ENCODE measurements at places on chromosomes 16 and 17.

DNA sequence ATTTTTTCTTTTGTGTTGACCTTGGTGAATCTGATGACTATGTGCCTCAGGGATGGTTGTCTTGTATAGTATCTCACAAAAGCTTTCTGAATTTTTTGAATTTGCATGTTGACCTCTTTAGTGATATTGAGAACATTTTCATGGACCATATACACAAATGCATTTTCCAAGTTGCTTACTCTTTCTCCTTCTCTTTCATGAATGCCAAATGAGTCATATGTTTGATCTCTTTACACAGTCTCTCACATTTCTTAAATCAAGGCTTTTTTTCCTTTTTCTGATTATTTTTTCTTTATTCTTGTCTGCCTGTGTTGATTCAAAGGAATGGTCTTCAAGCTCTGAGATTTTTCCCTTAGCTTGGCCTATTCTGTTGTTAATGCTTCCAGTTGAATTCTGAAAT is 46.6 kb upstream of the KCNJ16 start:
- DNase-seq: no peak

DNA sequence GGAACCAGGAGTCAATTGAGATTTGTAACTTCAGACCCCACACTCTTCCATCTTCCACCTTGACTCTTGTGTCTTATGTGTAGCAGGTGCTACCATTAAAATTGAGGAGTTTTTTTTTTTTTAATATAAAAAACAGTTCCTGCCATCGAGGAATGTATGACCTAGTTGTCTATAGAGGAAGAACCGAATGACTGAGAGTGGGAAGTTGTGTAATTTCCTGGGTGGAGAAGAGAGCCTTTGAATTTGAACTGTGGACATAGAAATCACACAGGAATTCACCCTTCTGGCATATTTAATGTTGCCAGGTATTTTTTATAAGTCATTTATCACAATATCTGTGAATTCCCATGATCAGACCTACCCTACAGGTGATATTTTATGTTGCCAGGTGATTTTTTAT is 22.0 kb downstream of the SP2 start:
- DNase-seq: no peak

DNA sequence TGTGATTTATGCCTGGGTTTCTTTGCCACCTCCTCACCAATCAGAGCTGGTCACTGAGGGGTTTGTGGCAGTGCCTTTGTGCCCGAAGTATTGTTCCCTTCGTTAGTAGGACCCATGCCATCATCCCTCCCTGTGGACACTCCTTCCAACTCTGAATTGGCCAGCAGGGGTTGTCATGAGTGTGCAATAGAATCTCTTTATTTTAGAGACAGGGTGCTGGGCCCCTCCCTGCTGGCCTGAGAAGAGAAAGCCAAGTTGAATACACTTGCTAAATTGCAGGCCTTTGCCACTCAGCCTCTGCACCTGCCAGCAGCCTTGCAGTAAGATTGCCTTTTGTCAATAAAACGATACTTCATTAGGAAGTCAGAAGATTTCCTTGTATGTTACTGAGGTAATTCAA is 40.7 kb upstream of the SLC12A3 start:
- DNase-seq: no peak

DNA sequence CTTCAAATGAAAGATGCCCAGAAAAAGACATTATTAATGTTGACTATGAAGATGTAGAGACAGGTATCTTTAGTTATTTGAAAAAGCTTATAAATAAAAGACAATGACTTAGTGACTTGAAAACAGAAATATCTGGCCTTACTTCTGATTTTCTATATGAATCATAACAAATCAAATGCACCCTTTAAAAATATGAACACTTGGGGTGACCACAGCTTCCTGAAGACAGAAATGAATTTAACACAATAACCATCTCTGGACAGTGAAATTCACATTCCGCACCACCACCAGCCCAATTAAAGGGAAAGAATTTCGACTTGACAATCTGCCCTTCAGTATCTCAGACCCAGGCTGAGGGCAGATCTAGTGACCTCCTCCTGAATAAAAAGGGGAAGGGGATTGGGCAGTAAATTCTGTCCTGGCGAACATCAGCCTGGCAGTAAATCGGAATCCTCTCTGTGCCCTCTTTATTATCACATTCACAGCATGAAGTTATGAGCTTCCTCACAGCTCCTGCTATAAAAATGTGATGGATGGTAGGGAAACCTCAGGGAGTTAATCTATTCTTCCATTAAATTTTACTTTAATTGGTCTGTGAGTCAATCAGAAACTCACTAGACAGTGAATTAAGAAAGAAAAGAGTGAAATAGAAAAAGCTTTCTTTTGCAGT is 131.5 kb downstream of the SNX11 start:
- no peak for DNase-seq

DNA sequence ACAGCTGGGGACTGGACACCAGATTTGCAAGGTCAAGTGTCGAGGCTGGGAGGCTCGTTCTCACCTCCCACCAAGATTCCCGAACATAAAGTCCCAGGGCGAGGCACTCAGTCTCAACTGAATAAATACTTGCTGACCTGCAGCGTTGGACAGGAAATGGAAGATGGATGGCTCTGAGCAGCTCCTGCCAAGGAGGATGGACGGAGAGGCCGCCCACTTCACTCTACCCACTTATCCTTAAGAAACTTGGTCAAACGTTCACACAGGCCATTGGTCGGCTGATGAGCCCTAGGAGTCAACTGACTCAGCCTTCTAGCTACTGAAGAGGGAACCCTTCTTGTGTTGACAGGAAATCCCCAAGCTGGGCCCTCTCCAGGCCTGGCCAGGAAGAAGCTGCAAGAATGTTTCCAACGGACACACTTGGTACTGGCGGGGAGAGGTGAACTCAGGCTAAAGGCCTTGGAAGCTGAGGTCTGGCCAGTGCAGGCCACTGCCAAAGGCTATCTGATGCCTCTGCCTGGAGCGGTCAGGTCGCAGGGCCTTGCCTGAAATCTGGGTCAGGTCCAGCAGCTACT is 50.0 kb downstream of the VAC14 start:
- no peak for DNase-seq

DNA sequence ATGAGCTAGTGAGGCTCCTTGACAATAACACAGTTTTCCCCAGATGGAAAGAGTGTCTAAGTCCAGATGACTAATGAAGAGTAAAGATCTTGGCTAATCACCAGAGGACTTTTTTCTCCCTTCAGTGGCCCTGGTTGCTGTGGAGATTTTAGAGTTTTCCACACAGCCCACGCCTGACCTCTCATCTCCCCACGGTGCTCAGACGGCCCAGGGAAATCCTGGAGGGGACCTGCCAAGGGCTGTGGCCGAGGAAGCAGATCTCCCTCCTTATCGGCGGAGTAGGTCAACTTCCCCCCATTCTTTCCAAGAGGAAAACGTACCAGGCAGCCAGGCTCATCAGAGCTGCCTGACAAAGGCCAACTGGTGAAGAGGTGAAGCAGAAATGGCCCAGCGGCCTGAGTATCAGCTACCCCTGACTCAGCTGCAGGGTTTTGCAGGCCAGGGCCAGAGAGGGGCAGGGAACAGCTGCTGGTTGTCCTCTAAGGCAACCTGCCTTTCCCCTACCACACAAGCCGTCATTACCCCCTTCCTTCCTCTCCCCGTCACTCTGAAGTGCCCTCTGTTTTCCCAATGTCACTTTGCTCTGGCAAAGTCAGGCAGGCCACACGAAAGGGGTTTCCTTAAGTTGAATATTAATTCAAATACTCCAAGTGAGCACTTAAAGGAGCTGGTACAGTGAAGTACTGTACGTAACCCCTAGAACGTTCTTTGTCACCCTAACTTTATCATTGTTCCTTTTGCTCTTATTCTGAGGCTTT is 140.2 kb upstream of the ADAMTS18 start:
- no peak for DNase-seq

GRCh38 chr16:66551348-66551759 is 1.0 kb upstream of the CKLF start:
- DNase-seq: peak; percentile 68

DNA sequence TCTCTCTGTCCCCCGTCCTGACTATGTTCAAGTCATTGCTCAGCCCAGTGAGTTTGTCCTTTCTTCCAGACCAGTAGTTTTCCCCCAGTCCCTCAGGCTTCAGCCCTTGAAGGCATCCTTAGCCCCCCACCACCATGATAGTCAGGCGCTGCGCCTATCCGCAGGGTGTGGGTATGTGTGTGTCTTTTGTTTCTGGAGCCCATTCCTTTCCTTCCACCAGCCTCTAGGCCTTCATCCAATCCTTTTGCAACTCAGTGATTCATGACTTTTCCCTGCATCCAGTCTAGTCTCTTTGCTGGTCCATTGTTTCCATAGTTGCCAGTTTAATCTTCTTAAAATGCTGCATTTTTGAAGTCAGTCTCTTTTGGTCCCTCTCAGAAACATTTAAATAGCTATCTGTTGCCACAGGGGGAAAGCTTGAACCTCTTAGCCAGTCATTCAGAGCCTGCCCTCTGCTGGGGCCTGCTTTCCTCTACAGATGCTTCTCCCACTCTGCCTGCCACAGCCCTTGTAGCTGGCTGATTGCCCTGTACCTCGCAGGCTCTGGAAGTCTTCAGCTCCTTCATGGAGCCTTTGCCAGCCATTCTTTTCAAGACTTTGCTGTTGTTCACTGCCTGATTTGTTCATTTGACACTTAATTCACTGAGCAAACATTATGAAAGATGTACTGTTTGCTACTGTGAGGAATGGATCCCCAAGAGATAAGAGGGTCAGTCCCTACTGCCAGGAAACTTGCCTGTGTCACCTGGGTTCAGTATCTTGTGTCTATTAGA is 55.9 kb upstream of the ADCY7 start:
- DNase-seq: peak; percentile 56

DNA sequence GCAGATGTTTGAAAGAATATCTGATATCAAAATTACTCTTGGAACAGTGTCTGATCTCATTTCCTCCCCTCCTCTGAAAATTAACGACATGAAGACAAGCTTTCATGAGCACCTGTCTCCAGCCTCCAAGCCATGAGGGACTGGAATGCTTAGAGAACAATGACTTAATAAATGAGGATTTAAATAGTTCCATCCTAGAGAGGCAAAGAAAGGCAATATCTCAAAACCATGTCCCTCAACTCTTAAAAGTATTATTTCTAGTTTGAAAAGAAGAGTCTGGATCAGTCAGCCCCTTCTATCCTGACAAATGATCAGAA is 137.5 kb downstream of the ANKFN1 start:
- DNase-seq: no peak

GRCh38 chr16:22402191-22402590 is 27.8 kb upstream of the CDR2 start:
- DNase-seq: no peak

DNA sequence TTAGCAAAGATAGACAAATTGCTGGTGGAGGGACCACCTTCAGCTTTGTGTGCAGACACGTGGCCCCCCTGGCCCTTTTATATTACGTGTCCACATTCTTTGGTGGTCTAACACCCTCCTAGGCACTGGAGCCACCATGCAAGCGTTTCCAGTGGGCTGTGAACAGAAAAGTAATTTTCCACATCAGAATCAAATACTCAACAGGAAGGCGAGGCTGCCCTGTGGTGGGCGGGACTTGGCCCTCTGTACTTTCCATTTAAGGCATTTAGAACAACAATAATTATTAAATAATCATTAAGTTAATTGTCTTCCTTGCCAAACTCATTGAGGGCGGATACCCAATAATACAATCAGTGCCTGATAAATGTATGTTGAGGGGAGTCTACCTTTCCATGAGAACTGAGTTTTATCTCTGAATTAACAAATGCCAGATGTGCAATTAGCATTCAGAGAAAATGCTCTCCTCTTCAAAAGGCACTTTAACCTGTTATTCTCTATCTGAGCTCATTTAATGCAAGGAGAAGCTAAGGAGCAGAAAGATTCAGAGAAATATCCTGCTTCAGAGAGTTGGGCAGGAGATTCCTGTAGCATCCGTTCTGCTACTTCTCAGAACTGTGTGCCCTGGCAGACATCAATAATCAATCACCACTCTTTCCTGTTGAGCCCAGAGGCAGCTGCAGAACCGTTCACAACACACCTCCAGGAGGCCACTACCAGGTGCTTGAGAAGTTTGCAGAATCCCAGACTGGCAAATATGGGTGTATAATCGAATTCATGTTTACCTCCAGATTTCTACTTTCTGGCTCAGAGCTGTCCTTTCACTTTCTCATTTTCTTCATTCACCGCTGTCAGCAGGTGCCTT is 109.4 kb downstream of the CMIP start:
- DNase-seq: no peak

- DNase-seq: no peak
Measured at GRCh38 chr16:1084971-1085370, 11.1 kb downstream of the C1QTNF8 start.

DNA sequence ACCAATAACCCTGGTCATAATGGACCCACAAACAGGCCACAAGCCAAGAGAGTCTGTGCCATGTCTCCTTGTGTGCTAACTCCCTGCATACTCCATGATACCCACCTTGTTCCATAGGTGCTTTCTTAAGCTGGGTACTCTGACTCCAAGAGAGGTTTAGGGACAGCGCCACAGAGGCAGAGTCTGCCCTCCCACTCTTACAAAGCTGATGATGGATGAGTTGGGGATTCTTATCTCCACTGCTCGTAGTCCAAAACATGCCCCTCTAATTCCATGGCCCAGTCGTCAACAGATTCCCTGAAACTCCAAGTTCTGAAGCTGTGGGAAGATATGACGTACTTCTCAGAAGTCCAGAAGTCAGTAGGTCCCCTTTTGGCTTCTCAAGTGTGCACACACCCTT is 184.4 kb upstream of the CCL2 start:
- DNase-seq: no peak

GRCh38 chr17:55549140-55549539 is 37.9 kb upstream of the SMIM36 start:
- no peak for DNase-seq

DNA sequence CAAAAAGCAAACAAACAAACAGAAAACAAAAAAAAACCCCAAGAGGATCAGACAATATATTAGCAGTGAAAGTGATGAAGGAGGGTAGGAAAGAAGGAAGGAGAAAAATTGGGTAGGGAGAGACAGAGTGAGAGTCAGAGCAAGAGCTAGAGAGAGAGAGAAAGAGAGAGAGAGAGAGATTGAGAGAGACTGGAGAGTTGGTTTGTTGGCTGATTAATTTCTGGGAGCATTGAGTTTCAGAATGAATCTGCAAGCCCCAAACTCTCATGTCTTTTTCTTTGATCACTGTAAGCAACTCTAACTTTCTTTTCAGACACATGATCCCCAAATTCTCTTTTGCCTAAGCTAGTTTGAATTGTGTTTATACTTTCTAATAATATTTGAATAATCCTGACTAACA is 388.1 kb downstream of the SHISA9 start:
- DNase-seq: no peak

GRCh38 chr17:7673239-7673638 is 14.1 kb downstream of the TP53 start:
- DNase-seq: peak; percentile 34

DNA sequence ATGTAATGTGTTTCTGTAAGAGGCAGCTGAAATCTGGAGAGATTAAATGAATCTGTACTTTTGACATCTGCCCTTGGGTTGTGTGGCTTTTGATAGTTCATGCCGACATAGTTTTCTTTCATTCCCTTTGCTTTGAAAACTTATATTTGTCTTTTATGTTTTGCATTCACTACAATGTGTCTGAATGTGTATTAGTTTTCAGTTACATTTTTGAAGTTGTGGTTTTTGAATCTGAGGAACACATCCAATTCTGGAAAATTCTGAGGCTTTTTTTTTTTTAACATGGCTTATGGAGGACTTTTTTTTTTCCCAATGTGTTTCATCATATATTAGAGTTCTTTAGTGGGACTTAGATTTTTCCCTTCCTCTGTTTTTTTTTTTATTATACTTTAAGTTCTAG is 683.7 kb upstream of the SOX9 start:
- DNase-seq: no peak
